ENCODE measurements at places on chromosomes 11 and 22. TPM values are rescaled to one million over a fixed set of nuclear protein-coding genes. Genes with fewer than 3 reads are reported as not detected.
A peak's percentile ranks its signal among the peaks of the same experiment; 100 is the strongest.

DNA sequence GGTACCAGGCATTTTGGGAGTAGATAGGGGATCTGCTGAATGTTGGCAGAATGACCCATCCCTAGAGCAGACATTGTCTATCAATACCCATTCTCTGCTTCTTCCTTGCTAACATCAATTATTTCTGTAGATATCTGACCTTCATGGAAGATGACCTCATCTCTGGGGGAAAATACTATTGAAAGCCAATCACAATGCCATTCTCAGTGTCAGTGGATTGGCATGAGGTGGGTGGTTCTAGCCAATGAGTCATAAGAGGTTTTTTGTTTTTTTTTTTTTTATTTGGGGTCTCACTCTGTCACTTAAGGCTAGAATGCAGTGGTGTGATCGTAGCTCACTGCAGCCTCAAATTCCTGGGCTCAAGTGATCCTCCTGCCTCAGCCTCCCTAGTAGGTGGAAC, 42.5 kb downstream of the SNX19 start:
- DNase-seq = no peak
- no peaks in the 10 kb centered on the region for H3K27me3 ChIP-seq
- no peak overlapping the region for H3K4me3 ChIP-seq
- no peak overlapping the region for H3K27ac ChIP-seq
- H3K36me3 ChIP-seq = peaks cover 35% of the 10 kb centered on the region
- H3K4me1 ChIP-seq = peaks cover 7% of the 10 kb centered on the region

DNA sequence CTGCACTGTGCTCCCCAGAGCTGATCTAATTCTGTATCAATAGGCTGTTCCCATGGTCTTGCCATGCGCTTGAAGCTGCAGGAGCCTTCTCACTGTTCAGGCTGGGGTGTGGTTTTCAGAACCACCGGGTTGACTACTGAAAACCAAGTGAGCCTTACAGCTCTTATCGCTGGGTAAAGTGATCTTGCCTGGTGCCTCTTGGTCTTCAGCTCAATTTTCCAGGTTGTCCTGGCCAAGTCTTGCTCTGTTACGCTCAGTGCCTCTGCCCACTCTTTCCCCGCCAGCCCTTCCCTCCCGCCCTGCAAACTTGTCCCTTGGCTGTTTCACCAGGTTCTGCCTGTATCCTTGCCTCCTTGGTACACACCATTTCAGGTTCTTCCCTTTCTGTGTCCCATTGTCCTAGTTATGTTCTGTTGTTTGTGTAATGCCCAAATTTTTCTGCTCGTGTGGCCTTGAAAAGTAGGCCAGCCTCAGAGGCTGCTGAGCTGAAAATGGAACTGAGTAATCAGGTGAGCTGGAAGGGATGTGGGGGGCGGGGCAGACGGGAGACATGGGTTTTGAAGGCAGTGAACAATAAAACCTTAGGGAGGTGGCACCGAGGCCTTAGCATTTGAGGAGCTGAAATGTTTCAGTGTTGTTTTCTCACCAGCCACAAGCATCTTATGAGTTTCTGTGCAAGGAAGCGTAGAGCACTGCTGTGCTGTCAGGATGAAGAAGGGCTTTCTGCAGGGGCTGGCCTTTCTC, 11.2 kb downstream of the PEX26 start:
- no peak overlapping the region for H3K4me3 ChIP-seq
- H3K27me3 ChIP-seq = no peaks in the 10 kb centered on the region
- peak; percentile 60 for DNase-seq
- H3K4me1 ChIP-seq = peaks cover 40% of the 10 kb centered on the region
- H3K36me3 ChIP-seq = peaks cover 65% of the 10 kb centered on the region

Gene STX3
- total RNA-seq = 5.4 TPM

Gene TMEM45B
- total RNA-seq = 2.1 TPM

- DNase-seq = no peak
- no peak overlapping the region for H3K4me3 ChIP-seq
- H3K36me3 ChIP-seq = no peaks in the 10 kb centered on the region
Observed at GRCh38 chr22:22144858-22145257, 99.7 kb upstream of the VPREB1 start.

Gene TCN1
- total RNA-seq = not detected

Gene CLMP
- 0.09 TPM for total RNA-seq

Gene HMGXB4
- 36.8 TPM for total RNA-seq

- DNase-seq = no peak
- no peaks in the 10 kb centered on the region for H3K27me3 ChIP-seq
Observed at GRCh38 chr22:42912059-42912458, 55.0 kb upstream of the ARFGAP3 start.

Data from activated CD4-positive, alpha-beta T cell treated with anti-CD3 and anti-CD28 coated beads for 36 hours (primary cell).